ENCODE measurements at places on chromosomes 7 and 10. TPM values are rescaled to one million over a fixed set of nuclear protein-coding genes. Genes with fewer than 3 reads are reported as not detected.

CHAT gene
- not detected for total RNA-seq

OR2A12 gene
- total RNA-seq = not detected

LGI1 gene
- total RNA-seq = not detected

DNA sequence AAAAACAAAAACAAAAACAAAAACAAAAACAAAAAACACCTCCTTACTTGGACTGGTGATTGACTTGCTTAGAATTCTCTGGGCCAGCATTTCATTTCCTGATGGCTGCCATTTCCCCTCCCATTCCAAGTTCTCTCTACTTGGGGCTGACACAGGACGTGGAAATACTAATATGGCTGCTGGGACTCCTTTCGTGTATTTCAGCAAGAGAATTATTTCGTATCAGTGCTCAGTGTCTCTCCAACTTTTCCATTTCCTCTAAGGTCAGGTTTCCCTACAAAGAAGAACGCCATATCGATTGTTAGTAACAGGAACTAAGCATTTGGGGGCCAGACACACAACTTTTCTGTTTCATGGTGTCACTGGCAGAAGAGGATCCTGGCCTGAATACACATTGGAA, 22.5 kb upstream of the VAX1 start:
- DNase-seq = no peak

DGKI gene
- total RNA-seq = 2.1 TPM

CPA2 gene
- not detected for total RNA-seq

RBM48 gene
- total RNA-seq = 16.4 TPM

GRCh38 chr10:130425169-130425568, 289.0 kb downstream of the GLRX3 start:
- peak; percentile 50 for DNase-seq

HABP2 gene
- not detected for total RNA-seq

GRCh38 chr10:114276671-114277070, 37.6 kb downstream of the VWA2 start:
- DNase-seq = peak; percentile 75

C7orf33 gene
- total RNA-seq = not detected

Data from lower leg skin (tissue), 4 donors.